NCI-H1105 (cell line): ENCODE measurements at places on chromosomes 11 and 22.

- no peak for DNase-seq
Measured at GRCh38 chr22:30783021-30783420, 88.3 kb downstream of the OSBP2 start.

- no peak for DNase-seq
Measured at GRCh38 chr22:47564651-47565434, 802.4 kb downstream of the TBC1D22A start.

- DNase-seq: no peak
Measured at GRCh38 chr11:119426142-119426541, 3.2 kb upstream of the THY1 start.

GRCh38 chr11:35066783-35067423 lies 72.1 kb upstream of the CD44 start:
- DNase-seq: no peak

DNA sequence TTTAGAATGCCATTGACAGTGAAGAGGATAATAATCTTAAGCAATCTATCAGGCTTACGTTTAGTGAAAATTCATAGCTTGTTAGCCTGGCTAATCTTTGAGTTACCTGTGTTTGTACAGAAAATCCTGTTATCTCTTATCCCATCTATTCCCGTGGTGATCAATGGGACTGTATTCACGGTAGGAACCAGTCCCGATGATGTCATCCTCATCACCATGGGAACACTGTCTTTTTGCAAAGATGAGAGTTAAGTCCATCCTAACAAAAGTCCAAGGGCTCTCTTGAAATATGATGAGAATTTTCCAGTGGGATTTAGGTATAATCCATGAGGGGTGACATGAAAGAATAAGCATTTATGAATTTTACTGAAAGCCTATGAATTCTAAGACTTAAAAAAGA lies 762.2 kb downstream of the ETS1 start:
- DNase-seq: no peak

GRCh38 chr11:43905813-43906241 lies 25.2 kb downstream of the ALKBH3 start:
- peak; percentile 16 for DNase-seq
